ENCODE measurements at places on chromosomes 1 and 21.

DNA sequence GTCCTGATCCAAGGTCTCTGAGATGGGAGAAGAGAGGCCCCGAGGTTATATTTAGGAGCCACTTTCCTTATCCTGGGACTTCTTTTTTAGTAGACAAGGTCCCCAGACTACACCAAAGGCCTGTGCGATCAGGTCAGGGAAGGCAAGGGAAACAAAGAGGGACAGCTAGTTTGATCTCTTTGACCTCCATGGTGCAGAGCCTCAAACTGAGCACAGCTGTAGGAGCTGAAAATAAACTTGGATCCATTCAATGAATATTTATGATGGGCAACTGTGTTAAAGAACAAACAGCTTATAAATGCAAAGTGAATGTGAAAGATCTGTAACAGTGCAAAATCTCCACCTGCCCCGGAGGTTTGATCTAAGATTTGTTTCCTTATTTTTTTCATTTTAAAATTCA lies 256.6 kb downstream of the DYRK1A start:
- no peak for DNase-seq

- DNase-seq = no peak
Measured at GRCh38 chr1:16608838-16609560, 4.4 kb downstream of the NBPF1 start.

- no peak for DNase-seq
Measured at GRCh38 chr1:230140221-230141020, 73.4 kb downstream of the GALNT2 start.

DNA sequence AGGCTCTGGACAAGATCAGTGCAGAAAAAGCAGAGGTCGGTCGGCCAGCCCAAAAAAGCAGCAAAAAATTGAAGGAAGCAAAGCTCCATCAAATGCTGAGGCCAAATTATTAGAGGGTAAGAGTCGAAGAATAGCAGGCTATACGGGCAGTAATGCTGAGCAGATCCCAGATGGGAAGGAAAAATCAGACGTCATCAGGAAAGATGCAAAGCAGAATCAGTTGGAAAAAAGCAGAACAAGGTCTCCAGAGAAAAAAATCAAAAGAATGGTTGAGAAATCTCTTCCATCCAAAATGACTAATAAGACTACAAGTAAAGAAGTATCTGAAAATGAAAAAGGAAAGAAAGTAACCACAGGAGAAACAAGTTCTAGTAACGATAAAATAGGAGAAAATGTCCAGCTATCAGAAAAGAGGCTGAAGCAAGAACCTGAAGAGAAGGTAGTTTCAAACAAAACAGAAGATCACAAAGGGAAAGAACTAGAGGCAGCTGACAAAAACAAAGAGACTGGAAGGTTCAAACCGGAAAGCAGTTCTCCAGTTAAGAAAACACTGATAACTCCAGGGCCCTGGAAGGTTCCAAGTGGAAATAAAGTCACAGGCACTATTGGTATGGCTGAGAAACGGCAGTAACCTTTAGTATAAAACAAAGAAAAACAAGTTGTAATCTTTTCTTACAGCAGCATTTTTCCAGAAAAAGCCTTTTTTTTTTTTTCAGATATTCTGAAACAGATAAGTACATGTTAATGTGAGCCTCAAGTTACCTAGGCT lies 75.7 kb downstream of the PHTF1 start:
- no peak for DNase-seq

- DNase-seq = no peak
Measured at GRCh38 chr1:225651872-225652728, 823 bp downstream of the ENAH start.

DNA sequence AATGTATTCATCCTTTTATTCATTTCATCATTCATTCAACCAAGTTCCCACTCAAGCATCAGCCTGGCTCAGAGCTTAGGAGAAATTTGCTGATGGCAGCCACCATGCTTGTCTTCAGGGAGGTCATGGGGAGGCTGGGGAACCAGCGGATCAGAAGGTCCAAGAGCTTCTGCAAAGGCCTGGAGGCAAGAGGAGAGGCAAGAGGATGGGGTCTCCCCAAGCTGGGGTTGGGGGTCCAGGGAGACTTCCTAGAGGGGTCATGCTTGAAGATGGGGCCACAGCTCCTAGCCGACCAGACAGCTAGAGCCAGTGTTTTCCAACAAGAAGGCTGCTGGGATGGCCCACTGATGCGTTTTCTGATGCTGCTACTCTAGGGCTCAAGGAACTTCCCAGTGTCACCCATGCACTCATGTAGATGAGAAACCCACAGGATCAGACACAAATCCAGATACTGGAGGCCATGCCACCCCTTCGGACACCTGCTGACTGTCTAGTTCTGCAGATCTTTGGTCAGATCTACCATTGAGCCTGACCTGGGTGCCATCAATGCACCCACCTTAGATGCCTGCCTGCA lies 315.2 kb downstream of the AJAP1 start:
- no peak for DNase-seq

- DNase-seq = no peak
Measured at GRCh38 chr1:23188434-23188884, 19.8 kb upstream of the LUZP1 start.

DNA sequence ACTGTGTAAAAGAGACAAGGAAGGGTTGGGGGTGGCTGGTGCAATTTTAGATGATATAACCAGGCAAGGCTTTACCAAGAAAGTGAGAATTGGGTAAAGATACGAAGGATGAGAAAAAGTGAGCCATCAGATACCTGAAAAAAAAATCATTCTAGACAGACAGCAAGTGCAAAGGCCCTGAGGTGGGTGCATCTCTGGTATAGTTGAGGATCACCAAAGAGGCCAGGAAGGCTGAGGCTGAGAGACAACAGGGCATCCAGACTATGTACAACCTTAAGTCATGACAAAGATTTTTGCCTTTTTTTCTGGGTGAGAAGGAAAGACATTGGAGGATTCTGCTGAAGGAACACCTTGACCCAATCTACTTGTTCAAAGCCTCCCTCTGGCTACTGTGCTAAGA lies 29.9 kb downstream of the RXRG start:
- DNase-seq = no peak

DNA sequence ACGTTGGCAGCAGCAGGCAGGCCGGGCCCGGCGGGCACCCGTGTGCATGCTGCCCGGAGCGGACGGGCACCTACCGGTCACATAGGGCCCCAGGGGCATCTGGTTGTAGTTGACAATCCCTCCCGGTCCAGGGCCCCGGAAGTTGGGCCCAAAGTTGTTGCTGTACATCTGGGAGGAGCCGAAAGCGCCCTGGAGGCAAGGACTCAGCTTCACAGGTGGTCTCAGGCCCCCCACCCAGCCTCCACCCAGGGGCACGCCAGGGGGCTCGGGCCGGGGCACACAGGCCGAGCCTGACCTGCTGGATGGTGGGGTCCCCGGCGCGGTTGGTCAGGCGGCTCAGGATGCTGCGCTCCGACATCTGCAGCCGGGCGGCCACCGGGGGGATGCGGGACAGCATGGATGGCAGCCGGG lies 60.6 kb downstream of the KCNAB2 start:
- DNase-seq = no peak

GRCh38 chr1:119954476-119955422 lies 58.4 kb upstream of the ADAM30 start:
- DNase-seq = no peak

DNA sequence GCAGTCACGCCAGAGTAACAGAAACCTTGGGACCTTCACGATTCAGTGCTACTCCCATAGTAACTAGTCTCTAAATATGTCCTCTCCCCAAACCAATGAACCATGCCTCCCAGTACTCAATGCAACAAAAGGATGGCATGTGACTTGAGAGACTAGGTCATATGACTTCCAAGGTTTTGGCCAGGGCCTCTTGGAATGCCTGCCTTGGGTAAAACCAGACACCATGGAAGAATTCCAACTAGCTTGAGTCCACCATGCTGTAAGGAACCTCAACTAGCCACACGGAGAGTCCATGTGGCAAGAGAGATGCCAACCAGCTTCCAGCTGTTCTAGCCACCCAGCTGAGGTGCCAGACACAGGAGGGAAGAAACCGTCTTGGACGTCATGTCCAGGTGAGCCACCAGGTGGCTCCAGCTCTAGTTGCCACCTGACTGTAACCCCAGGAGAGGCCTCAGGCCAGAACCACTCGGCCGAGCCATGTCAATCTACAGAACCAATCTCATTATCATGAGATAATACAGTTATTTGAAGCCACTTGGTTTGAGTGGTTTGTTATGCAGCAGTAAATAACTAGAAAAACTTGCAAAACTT lies 115.0 kb downstream of the SYF2 start:
- DNase-seq = no peak

GRCh38 chr1:160491017-160491416 lies 32.0 kb downstream of the SLAMF6 start:
- DNase-seq = no peak

DNA sequence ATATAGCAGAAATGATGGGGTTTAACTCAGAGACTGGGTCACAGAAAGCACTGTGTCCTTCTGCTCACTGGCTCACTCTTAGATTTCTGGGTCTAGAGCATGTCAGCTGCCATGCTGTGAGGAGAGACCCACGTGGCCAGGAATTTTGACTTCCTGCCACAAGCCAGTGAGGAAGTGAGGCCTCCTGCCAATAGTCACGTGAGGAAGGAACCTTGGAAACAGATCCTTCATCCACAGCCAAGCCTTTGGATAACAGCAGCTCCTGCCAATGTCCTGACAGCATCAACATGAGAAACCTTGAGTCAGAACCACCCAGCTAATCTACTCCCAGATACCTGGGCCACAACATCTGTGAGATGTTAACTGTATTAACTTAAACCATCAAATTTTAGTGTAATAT lies 114.5 kb upstream of the PLPPR5 start:
- no peak for DNase-seq

- no peak for DNase-seq
Measured at GRCh38 chr21:29904359-29905282, 35.2 kb downstream of the GRIK1 start.

Measured in stimulated activated CD4-positive, alpha-beta T cell treated with anti-CD3 and anti-CD28 coated beads, Interleukin-4, amount 100 ng/mL, for 24 hours (primary cell).